Activated CD8-positive, alpha-beta memory T cell treated with anti-CD3 and anti-CD28 coated beads for 1 hour (primary cell): ENCODE measurements at places on chromosomes 6 and 20.
A peak's percentile ranks its signal among the peaks of the same experiment; 100 is the strongest.

DNA sequence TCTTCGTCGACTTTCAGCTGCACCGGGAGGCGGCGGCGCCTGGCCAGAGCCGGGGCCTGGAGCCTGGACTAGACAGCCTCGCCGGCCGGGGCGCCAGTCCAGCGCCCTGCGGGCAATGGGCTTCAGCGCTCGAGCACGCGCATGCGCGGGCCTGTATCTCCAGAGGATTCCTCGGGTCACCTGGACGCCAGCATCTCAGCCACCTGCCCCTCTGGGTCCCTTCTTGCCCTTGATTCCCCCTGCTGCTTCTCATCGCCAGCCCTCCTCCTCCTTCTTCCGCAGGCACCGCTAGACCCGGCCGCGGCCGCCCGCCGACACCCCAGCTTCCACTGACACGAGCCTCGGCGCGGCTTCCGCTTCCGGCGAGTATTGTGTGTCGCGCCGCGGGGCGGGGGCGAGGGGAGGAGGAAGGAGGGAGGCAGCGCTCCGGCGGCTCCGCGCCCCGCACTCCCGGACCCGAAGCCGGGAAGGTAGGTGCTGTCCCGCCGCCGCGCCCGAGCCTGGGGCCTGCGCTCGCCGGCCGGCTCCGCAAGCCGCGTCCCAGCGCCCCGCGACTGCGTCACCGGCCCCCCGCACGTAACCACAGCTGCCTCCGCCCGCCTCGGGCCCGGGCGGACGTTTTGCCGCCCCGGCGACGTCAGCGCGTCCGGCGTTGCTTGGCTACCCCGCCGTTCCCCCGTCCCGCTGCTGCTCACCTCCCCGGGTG, at the start of gene TRIM39:
TRIM39 (plus strand) TSS at position 402 of the 706 bp plus-strand sequence. CDS start 2,391 bp downstream, outside the sequence.
- peak; percentile 85 for DNase-seq

- DNase-seq = no peak
Observed at GRCh38 chr20:47984437-47984836, 199.2 kb upstream of the SULF2 start.

- DNase-seq = no peak
Observed at GRCh38 chr6:90028066-90028778, 134.0 kb downstream of the GJA10 start.

- DNase-seq = no peak
Observed at GRCh38 chr20:15476186-15476585, 1097.1 kb downstream of the KIF16B start.

DNA sequence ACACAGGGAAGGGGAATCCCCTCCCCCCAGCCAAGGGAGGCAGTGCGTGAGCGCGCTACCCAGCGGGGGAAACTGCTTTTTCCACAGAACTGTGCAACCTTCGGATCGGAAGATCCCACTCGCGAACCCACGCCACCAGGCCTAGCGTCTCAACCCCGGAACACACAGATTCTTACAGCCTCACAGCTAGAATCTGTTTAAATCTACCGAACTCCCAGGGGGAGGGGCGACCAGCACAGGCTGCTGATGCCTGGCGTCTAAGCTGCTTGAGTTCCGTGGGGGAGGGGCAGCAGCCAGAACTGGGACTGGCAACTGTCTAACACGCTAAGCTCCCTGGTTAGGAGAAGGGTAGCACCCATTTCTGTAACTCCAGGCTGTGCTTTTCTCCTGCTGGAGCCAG, 217.3 kb upstream of the TENT5A start:
- DNase-seq = no peak

DNA sequence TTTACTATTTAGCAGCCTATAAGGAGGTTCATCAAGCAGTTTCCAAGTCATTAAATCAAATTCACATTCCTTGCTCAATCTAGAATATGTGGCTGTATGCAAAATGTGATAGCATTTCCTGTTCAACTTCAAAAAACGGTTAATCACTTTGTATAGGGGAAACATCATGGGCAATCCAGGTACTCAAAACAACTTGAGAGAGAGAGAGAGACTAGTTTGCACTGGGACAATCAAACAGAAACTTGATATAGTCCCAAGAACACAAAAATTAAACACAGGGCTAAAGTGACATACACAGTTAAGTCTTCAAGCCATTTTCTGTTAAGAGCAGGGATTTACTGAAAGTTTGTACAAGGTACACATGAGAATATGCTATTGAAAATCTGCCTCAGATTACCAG, 7.4 kb downstream of the CPNE1 start:
- no peak for DNase-seq

- no peak for DNase-seq
Observed at GRCh38 chr6:154508573-154509375, 1.7 kb downstream of the CNKSR3 start.

DNA sequence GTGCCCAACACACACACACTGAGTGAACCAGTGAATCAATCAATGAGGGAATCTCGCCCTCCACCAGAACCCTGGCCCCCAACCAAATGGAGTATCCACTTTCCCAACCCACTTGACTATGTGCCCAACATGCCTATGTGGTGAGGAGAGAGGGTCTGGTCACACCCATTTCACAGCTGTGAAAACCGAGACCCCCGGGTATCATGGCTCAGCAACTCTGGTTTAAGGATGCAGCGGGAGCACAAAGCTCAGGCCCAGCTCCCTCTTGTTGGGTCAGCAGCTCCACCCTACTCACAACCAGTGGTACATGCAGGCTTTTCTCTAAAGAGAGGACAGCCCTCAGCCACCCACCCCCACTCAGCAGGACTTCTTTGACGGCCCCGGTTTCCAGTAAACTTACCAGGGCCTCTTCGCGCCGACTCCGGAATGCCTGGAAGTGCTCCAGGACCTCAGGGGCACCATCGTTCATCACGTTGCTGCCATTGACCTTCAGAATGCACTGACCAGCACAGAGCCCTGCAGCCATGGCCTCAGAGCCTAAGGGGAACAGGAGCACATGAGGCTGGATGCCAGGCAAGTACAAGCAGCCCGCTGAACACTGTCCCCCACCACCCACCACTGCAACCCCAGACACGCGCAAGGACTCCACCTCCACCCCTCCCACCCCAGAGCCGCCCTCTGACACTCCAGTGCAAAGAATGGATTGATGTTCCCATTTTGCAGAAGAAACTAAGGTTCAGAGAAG, 174.7 kb downstream of the PREX1 start:
- no peak for DNase-seq

GRCh38 chr6:122476131-122476530, 4.5 kb upstream of the SERINC1 start:
- no peak for DNase-seq

DNA sequence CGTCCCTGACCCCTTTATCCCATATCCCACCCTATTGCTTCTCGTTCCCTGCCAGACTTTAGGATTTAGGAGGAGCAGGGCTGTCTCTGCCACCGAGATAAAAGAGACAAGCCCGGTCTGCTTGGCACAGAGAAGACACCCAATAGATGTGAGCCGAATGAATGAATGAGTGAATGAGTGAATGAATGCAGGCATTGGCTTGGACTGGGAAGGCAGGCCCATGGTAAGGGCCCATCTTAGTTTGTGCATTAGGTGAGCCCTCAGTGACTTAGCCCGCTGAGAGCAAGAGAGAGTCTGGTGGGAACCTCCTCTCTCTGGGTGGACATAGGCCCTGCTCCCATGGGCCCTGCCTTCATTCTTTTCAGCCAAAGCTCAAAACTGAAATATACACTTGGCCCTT, 879 bp upstream of the BPIFB6 start:
- no peak for DNase-seq

DNA sequence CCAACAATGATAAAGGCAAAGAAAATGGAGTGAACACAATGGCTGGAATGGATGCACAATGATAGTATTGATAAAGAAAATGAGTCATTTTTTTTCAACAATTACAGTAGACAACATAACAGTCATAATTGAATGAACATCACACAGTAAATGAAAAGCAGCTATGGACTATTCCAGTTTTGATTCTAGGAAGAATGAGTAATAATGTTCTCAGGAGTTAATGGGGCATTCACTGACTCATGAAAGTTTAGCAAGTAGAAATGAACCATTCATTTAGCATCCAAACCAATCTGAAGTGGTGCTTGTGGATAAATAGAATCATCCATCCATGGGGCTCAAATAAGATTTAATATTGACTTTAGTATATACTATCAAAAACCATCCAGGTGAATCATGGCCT, 1029.5 kb upstream of the GJE1 start:
- DNase-seq = no peak

GRCh38 chr6:10585209-10585845, 64.2 kb downstream of the GCNT2 start:
- no peak for DNase-seq
